Peyer's patch (tissue), 4 donors: ENCODE measurements at places on chromosomes 12 and 14. TPM values are rescaled to one million over a fixed set of nuclear protein-coding genes. Genes with fewer than 3 reads are reported as not detected.

- no peak for DNase-seq
- H3K36me3 ChIP-seq, result peaks cover 70% of the 10 kb centered on the region
- no peaks in the 10 kb centered on the region for H3K4me1 ChIP-seq
- no peaks in the 10 kb centered on the region for H3K27me3 ChIP-seq
- H3K27ac ChIP-seq, result no peak overlapping the region
Observed at GRCh38 chr14:74661726-74662450, 49.9 kb upstream of the LTBP2 start.

- no peaks in the 10 kb centered on the region for H3K4me1 ChIP-seq
- DNase-seq, result no peak
- no peak overlapping the region for H3K4me3 ChIP-seq
- no peaks in the 10 kb centered on the region for H3K36me3 ChIP-seq
- no peak overlapping the region for H3K27ac ChIP-seq
Observed at GRCh38 chr12:74619884-74620283, 82.2 kb downstream of the ATXN7L3B start.

- H3K4me3 ChIP-seq, result no peak overlapping the region
- no peaks in the 10 kb centered on the region for H3K27me3 ChIP-seq
- no peak overlapping the region for H3K27ac ChIP-seq
Observed at GRCh38 chr12:111759271-111759670, 7.5 kb upstream of the ALDH2 start.

- H3K27ac ChIP-seq, result peak overlapping the region; percentile 68
- H3K4me1 ChIP-seq, result no peaks in the 10 kb centered on the region
- no peak for DNase-seq
- H3K27me3 ChIP-seq, result no peaks in the 10 kb centered on the region
Observed at GRCh38 chr14:61145034-61145902, 135.9 kb downstream of the TMEM30B start.

DNA sequence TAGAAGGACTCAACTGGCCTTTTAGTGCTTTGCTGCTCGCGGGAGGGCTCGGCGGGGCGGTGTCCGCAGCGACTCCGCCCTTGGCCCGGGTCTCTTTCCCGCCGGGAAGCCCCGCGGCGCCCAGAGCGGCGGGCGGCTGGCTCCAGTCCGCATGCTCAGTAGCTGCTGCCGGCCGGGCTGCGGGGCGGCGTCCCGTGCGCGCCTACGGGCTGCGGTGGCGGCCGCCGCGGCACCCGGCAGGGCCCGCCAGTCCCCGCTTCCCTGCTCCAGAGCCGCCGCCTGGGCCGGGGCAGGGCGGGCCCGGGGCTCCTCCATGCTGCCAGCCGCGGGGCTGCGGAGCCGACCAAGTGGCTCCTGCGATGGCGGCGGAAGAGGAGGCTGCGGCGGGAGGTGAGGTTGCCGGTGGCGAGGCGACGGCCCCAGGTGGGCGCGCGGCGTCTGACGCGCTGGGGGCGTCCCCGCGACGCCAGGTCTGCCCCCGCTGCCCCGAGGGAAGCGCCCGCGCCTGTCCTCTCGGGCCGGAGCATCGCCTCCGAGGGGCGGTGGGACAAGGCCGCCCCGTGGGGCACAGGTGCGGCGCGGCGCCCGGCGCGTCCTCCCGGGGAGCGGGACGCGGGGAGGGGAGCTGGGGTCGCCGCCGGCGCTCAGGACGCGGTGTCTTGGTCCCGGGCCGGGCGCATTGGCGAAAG lies at the start of gene BMAL2:
Gene BMAL2 (plus strand): TSS at position 123 of the 689 bp plus-strand sequence. CDS start 237 bp downstream, at position 360.
- peak within 1 kb of the TSS; percentile 81 for H3K4me3 ChIP-seq
- no peaks in the 10 kb centered on the region for H3K36me3 ChIP-seq
- no peaks in the 10 kb centered on the region for H3K27me3 ChIP-seq
- peak; percentile 62 for DNase-seq
- H3K4me1 ChIP-seq, result no peaks in the 10 kb centered on the region
- peak within 1 kb of the TSS; percentile 42 for H3K27ac ChIP-seq

DNA sequence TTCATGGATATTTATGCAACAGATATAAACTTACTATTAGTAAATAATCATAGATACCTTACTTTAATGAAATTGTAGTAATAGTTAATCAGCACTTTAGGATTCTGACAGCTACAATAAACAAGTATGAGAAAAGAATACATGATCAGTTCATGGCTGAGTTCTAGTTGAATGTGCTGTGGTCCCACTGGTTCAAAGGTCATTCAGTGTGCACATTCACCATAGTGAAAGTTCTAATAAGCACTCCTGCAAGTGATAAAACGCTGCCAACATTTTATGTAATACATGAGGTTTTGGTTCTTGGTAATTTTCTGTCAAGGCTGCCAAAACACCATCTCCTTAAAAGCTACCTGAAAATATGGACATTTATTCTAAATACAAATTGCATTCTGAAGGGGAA lies 92.6 kb downstream of the NUMB start:
- no peak for DNase-seq
- no peak overlapping the region for H3K4me3 ChIP-seq
- no peaks in the 10 kb centered on the region for H3K27me3 ChIP-seq
- no peaks in the 10 kb centered on the region for H3K36me3 ChIP-seq
- H3K4me1 ChIP-seq, result no peaks in the 10 kb centered on the region
- H3K27ac ChIP-seq, result no peak overlapping the region

The SPIC gene
- total RNA-seq, result not detected

The BATF gene
- 5.9 TPM for total RNA-seq

The PPP2R5E gene
- total RNA-seq, result 18.2 TPM
